ENCODE measurements at places on chromosomes 13 and 19.

DNA sequence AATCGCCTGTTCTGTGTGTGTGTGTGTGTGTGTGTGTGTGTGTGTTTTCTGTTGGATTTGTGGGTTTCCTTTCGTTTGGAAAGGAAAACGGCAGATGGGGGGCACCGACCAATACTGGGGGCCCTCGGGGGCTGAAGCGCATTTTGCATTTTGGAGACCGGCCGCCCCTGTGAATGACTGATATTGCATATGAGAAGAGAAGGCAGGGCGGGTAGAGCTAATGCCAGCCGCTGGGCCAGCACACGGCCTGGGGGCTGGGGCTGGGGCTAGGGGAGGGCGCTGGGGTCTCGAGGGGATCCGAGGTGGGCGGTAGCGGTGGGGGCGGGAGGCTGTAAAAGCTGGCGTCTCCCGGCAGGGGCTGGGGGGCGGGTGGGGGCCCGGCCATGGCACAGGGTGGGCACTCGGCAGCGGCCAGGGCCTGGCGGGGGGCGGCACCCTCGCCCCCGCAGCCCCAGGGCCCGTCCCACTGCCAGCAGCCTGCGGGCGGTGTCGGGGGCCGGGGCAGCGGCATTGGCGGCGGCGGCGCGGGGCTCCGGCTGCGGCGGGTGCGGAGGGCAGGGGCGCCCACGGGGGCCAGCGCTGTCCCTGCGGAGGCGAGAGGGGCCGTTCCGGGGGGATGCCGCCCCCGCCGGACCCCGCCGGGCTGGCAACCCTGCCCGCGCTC is 11.2 kb downstream of the ANO8 start:
- DNase-seq, result no peak

DNA sequence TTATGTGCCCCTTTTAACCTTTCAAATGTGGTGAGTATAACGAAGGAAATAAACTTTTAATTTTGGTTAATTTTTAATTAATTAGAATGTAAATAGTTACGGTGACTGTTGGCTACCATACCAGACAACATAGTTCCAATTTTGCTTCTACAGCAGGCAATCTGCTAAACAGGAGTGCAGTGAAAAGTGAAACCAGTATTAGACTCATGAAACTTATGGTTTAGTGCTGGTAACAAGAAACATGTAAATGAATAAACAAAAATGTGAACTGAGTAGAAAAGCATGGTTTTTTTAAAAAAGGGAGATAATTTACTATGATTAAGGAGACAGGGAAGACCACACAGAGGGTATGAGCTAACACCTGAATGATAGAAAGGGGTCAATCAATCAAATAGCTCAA is 478.4 kb downstream of the PCDH9 start:
- DNase-seq, result no peak

DNA sequence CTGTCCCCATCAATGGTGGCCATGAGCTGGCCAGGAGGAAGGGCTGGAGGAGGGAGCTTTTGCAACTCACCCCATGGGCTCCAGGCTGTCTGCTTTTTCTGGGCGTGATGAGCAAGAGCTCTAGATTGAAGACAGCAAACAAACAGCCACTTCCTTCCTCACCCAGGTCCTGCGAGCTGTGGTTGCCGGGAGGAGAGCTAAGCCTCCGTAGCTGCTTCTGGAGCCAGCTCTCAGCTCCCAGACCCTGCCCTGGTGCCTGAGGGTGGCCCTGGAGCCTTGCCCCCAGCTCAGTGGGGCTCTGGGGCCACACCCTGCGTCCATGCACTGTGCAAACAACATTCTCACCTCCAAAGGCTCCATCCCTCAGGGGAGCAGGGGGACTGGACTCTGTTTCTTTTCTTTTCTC is 6.2 kb downstream of the MYO1F start:
- DNase-seq, result peak; percentile 44

- no peak for DNase-seq
Measured at GRCh38 chr13:80399340-80400163, 58.6 kb upstream of the SPRY2 start.

DNA sequence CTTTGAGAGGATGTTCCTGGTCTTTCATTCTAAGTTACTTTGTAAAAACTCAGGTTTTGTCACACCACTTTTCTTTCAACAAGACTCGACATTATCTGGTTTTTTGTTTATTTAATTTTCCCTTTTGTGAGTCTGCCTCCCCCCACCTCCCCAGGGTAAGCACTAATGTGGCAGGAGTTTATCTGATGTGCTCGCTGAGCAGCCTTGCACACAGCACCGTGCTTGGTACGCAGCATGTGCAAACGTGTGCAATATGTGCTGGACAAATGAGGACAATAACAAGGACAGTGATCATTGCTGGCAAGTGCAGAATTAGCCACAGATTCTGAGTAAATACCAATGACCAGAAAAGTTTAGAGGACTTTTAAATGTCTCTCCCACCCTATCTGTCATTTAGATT is 391.4 kb downstream of the IRS2 start:
- DNase-seq, result no peak

GRCh38 chr19:3801412-3802096 is 15.4 kb upstream of the MATK start:
- DNase-seq, result peak; percentile 48

- no peak for DNase-seq
Measured at GRCh38 chr13:26406791-26407190, 150.7 kb upstream of the WASF3 start.

GRCh38 chr13:75986818-75987217 is 350.7 kb downstream of the LMO7 start:
- DNase-seq, result no peak

DNA sequence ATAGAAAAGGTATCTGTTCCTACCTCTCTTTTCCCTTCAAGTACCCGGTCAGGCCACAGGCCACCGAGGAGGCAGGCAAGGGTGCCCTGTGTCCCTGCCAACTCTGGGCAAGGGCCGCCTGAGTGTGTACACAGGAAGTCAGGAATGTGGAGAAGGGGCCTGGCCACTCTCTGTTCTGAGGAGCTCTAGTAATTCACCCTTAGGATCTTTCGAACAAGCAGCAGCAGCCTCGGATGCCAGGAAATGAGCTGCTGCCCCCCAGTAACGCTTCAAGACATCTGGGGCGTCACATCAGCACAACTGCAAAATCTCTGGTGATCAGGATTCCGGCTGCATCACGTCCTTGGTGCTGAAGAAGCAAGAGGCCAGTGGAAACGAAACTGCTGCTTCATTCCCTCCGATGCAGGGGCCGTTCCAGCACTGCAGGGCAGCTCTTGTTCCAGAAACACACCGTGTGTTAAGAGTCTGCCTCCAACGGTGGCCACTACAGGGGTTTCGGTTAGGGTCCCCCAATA is 2.0 kb downstream of the RAB20 start:
- DNase-seq, result no peak

DNA sequence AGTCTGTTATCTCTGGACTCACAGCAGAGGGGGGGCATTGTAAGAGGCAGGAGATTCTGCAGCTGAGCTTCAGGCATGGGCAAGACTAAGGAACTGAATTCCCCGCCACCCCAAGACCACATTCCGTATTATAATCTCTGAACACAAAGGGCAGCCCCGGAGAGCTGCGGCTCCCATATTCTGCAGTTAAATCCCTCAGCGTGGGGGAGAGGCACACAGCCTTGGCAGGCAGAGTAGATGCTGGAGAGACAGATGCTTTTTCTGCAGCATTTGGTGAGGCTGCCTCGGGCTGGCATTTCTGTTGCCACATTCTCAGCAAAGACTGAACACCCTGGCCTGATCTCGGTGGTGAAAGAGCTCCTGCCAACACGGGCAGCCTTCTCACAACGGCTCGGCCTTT is 12.9 kb downstream of the CHAF1A start:
- no peak for DNase-seq

DNA sequence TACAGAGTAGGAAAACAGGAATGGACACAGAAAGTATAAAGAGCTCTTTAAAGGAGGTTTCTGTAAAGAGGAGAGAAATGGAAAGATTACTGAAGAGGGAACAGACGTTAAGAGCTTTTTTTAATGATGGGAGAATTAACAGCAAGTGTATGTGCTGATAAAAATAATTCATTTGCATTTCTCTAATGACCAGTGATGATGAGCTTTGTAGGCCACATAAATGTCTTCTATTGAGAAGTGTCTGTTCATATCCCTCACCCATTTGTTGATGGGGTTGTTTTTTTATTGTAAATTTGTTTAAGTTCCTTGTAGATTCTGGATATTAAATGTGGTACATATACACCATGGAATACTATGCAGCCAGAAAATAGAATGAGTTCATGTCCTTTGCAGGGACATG is 40.0 kb downstream of the MYO16 start:
- DNase-seq, result no peak
